HFFc6 (cell line): ENCODE measurements at places on chromosomes 1 and 21. TPM values are rescaled to one million over a fixed set of nuclear protein-coding genes. Genes with fewer than 3 reads are reported as not detected.

DNA sequence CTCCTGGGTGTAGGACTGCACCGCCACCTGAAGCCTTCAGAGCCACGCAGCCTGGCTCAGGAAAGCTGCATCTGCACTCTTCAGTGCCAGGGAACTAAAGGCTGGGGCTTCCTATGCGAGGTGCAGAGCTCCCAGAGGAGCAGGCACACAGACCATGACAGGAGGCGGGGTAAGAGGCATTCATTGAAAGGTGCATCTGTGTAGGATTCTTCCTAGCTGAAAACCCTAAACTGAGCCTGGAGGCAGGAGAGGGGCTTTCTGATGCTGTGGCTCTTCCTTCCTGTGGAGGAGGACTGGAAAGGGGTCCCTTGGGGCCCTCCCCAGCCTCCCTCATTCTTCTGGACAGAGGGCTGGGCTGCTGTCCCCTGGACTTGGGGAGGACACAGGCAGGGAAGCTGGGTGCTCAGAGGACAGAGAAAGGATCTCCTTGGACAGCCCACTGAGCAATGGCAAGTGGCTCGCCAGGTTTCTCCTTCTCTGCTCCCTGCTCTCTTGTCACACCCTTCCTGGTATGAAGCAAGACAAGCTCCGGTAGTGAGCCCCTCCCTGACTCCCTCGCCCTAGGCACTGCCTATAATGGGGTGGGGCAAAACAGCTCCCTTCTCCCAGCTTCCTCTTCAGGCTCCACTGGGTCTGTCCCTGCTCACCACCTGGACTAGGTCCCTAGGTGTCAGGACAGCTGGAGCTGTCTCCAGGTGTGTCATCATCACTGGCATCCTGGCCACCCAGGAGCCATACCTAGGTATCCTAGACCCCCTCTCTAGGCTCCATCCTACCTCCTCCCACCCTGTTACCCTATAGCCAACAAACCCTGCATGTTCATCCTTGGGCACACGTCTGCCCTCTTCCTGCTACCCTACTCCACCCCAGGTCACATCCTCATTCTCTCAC is 20.0 kb downstream of the S100A6 start:
- DNase-seq = no peak

- peak; percentile 15 for DNase-seq
Observed at GRCh38 chr1:57254022-57254421, 169.8 kb downstream of the DAB1 start.

- DNase-seq = no peak
Observed at GRCh38 chr1:210257698-210258529, 25.3 kb downstream of the SERTAD4 start.

DNA sequence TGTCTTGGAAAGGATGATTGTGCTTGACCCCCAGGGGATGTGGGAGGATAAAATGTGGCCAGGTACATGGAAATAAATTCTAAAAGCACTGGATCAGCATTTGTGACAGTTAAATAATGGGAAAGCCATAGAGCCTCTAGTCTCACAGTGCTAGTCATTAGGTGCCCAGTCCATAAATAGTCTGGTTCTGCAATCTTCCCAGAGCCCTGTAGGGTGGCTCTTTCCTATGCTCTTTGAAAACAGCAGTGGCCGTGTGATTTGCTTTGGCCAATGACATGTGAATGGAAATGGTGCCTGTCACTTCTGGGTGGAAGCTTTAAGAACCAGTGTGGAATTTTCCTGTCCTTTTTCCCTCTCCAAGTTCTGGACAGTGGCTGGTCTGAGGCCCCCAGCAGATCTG is 113.2 kb downstream of the TRABD2B start:
- DNase-seq = no peak

- DNase-seq = no peak
Observed at GRCh38 chr1:44950892-44951291, 35.5 kb downstream of the EIF2B3 start.

DNA sequence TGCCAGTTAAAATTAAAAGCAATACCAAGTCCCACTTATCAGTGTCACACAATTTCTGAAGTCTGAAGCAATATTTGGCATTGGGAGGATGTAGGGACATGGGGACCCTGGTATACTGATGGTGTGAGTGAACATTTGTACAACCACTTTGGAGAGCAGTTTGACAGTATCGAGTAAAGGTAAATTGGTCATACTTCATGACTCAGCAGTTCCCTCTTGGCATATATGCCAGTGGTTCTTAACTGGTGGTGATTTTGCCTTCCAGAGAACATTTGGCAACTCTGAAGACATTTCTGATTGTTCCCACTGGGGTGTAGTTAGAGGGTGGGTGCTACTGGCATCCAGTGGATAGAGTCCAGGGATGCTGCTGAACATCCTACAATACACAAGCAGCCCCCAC is 19.7 kb downstream of the FMOD start:
- no peak for DNase-seq

DNA sequence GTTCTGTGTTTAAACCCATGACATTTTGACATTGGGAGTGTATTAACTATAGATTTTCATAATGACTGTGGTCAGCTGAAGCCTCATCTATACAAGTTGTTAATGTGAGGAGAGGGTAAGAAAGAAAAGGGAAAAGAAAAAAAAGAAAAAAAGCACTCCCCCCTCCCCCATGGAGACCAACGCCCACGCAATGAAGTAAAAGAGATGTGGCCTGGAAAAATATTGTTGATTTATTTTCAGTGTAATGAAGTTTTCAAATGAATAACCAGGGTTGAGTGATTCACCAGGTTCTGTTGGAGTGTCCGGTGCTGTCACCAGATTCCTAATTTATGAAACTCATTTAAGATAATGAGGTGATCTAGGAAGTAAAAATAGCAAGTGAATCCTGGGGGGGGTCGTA is 4.7 kb downstream of the RNF220 start:
- DNase-seq = no peak

GRCh38 chr1:247210062-247210375 is 38.2 kb upstream of the ZNF124 start:
- DNase-seq = no peak

GRCh38 chr1:90726425-90726985 is 9.4 kb upstream of the BARHL2 start:
- DNase-seq = no peak

GRCh38 chr1:244778344-244778743 is 57.1 kb upstream of the COX20 start:
- DNase-seq = peak; percentile 70

DNA sequence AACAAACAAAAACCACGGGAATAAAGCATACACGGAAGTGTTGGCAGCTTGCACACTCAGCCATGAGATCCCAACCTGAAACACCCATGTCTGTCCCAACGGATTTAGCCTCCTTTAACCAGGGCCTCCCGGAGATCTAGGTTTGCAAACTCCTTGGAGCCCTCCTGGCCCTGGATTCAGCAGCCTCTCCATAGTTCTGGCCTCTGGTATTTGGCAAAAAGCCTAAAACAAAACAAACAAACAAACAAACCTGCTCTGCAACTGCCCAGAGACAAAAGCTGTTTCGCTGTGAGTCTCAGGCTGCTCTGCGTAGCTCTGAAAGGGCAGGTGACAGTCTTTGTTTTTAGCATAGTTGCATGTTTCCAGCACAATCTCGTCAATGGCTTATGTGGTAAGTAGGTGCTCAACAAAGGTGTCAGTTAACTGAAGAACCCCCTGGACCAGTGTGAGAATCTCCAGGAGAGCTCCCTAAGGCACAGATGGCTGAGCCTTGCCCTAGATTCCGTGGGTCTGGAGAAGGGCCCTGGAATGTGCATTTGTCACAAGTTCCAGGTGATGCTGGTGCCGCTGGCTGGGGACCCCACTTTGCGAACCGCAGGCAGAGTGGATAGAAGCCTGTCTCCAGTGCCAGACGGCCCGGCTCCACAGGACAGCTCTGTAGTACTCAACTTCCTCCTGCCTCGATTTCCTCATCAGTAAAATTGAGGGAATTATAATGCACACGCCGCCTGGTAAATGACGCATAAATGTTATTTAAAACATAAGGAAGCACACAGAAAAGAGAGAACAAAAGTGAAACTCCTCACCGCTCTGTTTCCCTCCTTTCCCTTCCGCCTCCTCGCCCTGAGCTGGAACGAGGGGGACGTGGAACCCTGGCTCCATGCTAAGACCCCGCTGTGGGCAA is 86.2 kb downstream of the RIPK4 start:
- DNase-seq = no peak

DNA sequence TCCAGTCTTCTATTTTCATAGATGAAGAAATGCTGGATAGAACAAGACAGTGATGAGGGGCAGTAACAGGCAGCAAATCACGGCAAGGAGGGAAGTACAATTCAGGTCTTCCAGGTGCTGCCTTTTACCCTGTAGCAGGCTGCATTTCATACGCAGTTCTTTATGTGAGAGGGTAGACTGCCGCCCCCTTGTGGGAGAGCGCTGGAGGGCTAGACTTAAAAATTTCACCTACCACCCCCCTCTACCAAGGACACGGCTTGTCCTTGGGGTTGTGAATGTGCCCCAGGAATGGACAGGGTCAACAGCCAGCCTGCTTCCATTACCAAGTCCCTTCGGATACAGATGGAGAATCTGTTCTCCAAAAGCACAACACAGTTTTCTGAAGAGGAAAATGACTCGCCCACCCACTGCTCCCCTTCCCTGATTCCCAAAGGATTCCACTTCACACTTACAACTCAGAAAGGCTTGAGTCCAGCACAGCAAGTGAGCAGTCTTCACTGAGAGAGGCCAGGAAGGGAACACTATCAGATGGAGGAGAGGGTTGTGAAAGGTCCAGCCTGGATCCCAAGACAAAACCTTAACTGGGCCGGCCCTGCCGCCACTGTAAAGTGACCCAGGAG is 7.4 kb downstream of the WDR77 start:
- DNase-seq = no peak

GRCh38 chr1:84000954-84001495 is 2.1 kb upstream of the TTLL7 start:
- no peak for DNase-seq

GRCh38 chr1:169931795-169932231 is 38.1 kb upstream of the SCYL3 start:
- peak; percentile 50 for DNase-seq

GRCh38 chr1:223852337-223852736 is 6.6 kb upstream of the TP53BP2 start:
- no peak for DNase-seq

Gene LRRC53
- total RNA-seq = not detected in 3 replicates

Gene C4BPB
- total RNA-seq = 0.50 to 0.59 TPM (median 0.55 TPM) in 3 replicates

Gene TRIM33
- total RNA-seq = 17.6 and 18.9 TPM in 2 replicates

Gene DNALI1
- total RNA-seq = 1.6 to 2.3 TPM (median 1.9 TPM) in 3 replicates

Gene SLC16A4
- 19.1 and 20.4 TPM in 2 replicates for total RNA-seq
